ENCODE measurements at places on chromosomes 5 and 9.

GRCh38 chr5:343461-344401 is 22.2 kb downstream of the AHRR start:
- no peak for DNase-seq

- DNase-seq, result no peak
Observed at GRCh38 chr9:35079041-35079425, 709 bp downstream of the FANCG start.

GRCh38 chr9:33425128-33425533 is 22.3 kb downstream of the AQP3 start:
- DNase-seq, result no peak

- DNase-seq, result no peak
Observed at GRCh38 chr9:87492642-87493041, 5.0 kb upstream of the DAPK1 start.

DNA sequence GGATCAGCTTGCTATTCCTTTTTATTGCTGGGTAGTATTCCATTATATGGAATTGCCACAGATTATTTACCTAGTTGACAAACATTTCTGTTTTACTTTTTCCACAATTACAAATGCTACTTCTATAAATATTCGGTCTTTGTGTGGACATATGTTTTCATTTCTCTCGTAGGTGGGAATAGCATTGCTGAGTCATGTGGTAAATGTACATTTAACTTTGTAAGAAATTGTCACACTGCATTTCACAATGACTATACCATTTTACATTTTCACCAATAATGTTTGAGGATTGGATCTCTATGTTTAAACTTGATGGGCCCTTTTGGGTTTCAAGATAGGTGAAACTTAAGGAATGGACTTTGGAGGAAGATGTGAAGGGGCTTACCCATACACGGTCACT is 19.7 kb downstream of the RAI14 start:
- DNase-seq, result no peak

GRCh38 chr5:126984632-126985031 is 45.7 kb downstream of the MARCHF3 start:
- no peak for DNase-seq

- DNase-seq, result no peak
Observed at GRCh38 chr9:116032683-116033440, 120.7 kb upstream of the PAPPA start.

DNA sequence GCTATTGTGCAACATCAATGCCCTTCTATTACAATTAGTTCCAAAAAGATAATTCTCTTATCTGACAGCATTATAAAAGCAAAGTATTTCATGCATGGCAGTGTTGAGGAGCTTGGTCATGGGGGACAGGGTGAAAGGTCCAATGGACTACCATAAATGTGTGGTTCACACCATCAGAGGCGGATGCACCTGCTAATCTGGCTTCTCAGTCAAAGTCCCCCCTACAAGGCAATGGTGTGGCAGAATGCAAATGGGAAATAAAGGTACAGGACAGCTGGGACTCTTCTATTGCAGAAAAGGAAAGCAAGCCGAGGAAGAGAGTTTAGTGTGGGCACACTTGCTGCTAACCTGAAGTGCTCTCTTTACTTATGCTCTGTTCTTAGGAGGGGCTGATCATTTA is 369.1 kb downstream of the NDUFS4 start:
- DNase-seq, result no peak

GRCh38 chr5:61618577-61618976 is 286.5 kb downstream of the ZSWIM6 start:
- no peak for DNase-seq

- peak; percentile 73 for DNase-seq
Observed at GRCh38 chr5:172766287-172767108, 4.5 kb downstream of the DUSP1 start.

DNA sequence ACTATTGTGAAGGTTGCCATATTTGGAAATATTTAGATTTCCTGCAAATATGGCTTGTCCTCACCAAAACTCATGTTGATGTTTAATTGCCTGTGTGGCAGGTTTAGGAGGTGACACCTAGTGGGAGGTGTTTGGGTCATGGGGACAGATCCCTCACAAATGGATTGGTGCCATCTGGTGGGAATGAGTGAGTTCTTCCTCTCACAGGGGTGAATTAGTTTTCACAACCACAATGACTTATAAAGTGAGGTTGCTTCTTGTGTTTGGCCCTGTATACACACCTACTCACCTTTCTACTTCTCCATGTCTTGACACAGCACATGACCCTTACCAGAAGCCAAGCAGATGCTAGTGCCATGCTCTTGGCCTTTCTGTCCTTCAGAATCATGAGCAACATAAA is 41.1 kb downstream of the ISOC1 start:
- DNase-seq, result no peak

DNA sequence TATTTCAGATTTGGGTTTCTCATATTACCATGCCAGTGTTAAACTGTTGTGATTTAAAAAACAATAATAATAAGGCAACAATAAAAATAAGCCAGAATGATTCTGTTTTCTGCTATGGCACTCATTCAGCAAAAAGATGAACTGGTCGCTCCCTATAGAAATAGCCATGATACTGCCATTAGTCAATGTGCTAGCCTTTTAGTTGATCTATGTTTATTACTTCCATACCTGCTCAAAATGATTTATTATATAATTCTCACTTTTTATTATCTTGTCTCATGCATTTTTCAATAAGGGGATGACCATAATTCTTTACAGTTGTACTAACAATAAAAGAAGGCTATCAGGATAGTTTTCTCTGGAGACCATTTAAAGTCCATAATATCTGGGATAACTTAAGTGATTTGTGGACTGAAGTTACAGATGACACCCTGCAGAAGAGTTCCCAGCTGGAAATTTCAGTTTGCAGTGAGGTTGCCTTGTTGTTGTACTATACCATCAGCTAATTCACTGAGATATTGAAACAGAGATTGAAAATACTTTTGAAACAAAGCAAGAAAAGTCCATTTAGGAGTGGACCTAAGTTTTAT is 334.3 kb downstream of the GABRB2 start:
- DNase-seq, result no peak

DNA sequence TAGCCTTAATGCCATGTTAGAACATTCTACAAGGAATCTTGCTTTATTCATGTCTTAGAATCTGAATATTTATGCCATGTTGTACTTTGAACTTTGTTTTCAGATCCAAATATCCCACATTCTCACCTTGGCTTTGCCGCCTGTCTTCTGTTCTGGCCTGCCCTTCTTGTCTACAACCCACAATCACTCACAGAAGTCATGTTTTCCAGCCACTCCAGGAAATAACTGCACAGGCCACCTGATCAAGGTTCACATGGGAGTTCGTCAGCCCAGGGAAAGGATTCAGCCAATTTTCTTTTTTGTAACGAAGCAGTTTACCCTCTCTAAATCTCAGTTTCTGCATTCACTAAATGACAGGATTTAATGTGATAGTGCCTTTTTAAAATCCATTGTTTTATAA is 70.5 kb downstream of the JAKMIP2 start:
- DNase-seq, result no peak

GRCh38 chr9:114852050-114852594 is 46.3 kb upstream of the TNFSF15 start:
- no peak for DNase-seq

- DNase-seq, result no peak
Observed at GRCh38 chr5:158755986-158756385, 343.7 kb downstream of the EBF1 start.

DNA sequence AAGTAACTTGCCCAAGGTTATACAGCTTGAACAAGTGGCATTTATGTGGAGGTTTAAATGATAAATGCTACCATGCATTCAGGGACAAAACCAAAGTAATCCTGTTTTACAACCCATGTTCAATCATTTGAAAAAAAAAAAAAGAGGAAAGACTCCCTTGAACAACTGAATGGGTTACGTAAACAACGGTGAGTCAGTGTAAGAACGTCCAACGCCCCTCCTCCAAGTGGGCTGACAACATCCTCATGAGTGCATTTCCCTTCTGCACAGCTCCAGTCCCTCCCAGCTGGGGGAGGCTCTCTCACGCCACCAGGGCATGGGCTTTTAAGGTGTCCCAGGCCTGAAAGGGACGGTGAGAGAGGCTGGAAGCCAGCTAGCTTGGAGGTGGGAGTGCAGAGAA is 90.0 kb downstream of the PRRT1B start:
- DNase-seq, result no peak

DNA sequence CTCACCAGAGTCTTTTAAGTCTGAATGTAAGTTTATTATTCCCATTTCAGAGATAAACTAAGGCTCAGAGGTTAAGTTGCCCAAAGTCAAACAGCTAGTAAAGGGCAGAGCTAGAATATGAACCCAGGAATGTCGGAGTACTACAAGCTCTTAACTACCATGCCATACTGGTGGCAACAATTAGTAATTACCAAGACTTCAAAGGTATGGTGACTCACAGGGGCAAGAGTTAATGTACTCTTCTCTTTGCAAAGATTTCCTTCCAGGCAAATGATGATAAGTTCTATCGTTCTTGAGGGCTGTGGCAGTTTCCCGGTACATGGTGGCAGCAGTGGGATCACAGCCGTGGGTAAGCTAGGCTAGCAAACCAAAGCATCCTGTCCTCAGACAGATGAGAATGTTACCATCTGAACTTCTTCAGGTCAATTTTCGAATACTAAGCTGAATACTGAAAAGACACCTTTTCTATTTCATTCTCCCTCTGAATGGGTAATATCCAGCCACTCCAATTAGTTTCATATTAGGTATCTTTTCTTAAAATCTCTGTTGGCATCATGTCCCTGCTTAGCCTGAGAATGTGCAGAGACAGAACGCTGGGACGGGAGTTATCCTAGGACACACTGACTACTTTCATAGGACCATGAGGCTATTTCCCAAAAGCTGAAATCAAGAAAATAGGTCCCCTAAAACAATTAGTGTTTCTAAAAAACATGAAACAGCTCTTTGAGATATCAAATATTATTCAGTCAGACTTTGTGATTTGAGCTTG is 117.0 kb upstream of the NR5A1 start:
- no peak for DNase-seq

- no peak for DNase-seq
Observed at GRCh38 chr5:152181461-152181860, 223.6 kb downstream of the NMUR2 start.

GRCh38 chr5:4831325-4831724 is 308.8 kb upstream of the ADAMTS16 start:
- no peak for DNase-seq

DNA sequence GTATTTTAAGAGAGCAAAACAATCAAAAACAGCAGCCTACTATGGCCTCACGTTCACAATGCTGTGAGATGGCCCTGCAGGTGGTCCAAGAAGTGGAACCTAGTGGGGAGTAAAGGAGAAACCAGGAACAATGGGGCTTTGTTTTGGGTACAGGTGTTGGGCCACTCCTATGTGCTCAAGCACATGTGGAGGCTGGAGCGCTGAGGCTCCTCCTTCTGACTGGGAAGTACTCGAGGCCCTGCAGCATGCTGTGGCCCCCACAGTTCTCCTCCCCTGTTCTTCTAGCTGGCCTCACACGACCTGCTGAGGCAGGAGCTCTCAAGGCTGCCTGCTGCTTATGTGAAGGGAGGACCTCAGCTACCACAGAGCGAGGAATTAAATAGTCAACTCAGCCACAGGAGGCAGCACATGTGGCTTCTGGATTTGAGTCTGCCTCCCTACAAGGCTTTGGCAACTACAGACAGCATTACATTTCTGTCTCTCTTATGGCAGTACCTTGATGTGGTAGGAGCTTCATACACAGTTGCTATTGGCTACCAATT is 482.3 kb downstream of the SPOCK1 start:
- DNase-seq, result no peak

- no peak for DNase-seq
Observed at GRCh38 chr9:78234810-78235209, 1.1 kb upstream of the CEP78 start.

GRCh38 chr9:121885345-121885901 is 207.7 kb downstream of the TTLL11 start:
- DNase-seq, result no peak

DNA sequence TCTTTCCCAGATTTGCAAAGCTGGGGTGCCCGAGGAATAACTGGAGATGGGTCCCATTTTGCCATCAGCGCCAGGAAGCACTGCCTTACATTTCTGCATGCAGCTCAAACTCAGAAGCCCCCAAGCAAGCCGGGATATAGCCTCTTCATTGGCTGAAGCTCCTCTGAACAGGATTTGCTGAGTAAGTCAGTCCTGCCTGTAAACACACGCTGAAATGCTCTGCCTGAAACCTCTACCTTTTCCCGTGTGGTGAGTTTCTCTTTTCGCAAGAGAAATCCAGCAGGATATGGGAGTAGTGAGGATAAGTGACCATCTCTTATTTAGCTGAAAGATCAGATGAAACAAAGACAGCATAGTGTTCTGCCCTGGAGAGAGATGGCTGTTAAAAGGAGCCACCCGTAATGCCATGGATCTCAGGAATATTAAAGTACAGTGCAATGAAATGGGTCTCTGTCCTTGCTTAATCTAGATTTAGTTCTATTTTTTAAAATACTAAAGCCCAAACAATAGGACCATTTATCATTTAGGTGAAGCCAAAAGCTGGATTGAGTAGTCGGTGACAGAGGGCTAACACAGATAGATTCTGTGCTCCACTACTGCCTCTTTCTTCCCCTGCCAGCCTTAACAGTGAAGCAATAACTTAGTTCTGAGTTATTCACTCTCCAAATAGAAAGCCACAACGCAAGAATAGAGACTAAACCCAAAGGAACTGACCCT is 177.5 kb upstream of the PPP2R2B start:
- peak; percentile 60 for DNase-seq

GRCh38 chr5:82745016-82745415 is 332.2 kb downstream of the TMEM167A start:
- DNase-seq, result no peak

DNA sequence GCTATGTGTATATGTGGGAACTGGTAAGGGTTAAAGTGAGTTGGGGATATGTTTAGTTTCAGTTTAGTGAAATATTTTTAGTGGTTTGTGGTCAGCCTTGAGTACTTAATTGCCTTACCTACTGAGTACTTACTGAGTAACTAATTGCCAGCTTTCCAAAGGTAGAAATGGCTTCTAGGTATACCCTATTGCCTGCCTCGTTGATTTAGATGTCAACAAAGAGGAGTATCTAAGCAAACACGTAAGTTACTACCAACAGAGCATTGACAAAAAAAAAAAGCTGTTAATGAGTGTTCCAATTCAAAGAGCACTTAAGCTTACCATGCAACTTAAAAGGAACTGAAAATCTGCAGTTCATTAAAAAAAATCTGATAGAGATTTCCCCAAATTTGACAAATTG is 8.8 kb downstream of the ATP10B start:
- DNase-seq, result no peak

GRCh38 chr5:158623971-158624370 is 475.7 kb downstream of the EBF1 start:
- no peak for DNase-seq

DNA sequence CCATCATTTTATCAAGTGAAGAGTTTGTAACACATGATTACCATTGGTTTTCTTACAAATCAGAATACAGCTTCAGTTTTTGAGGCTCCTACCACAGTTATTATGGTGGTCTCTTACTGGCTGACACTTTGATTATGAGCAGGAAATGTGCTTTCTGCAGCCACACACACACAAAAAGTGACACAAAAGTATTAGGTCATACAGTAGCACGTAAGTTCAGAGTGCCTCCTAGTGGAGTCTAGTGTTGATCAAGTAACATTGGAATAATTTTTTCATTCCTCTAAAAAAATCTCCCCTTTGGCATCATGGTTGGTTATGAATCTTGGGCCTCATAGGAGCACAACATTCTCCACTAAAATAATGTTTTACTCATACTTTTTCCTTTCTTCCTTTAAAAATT is 37.6 kb downstream of the PAM start:
- no peak for DNase-seq

- DNase-seq, result no peak
Observed at GRCh38 chr5:18761801-18762200, 1127.5 kb downstream of the TAF11L14 start.

- no peak for DNase-seq
Observed at GRCh38 chr5:127525181-127525580, 7.7 kb downstream of the PRRC1 start.

- no peak for DNase-seq
Observed at GRCh38 chr9:70588999-70589398, 174.5 kb upstream of the KLF9 start.

Data from hippocampal formation (tissue), 2 donors.